ENCODE measurements at places on chromosomes 5 and 9.

GRCh38 chr5:172564188-172564587 is 76.9 kb upstream of the NEURL1B start:
- no peak for DNase-seq

DNA sequence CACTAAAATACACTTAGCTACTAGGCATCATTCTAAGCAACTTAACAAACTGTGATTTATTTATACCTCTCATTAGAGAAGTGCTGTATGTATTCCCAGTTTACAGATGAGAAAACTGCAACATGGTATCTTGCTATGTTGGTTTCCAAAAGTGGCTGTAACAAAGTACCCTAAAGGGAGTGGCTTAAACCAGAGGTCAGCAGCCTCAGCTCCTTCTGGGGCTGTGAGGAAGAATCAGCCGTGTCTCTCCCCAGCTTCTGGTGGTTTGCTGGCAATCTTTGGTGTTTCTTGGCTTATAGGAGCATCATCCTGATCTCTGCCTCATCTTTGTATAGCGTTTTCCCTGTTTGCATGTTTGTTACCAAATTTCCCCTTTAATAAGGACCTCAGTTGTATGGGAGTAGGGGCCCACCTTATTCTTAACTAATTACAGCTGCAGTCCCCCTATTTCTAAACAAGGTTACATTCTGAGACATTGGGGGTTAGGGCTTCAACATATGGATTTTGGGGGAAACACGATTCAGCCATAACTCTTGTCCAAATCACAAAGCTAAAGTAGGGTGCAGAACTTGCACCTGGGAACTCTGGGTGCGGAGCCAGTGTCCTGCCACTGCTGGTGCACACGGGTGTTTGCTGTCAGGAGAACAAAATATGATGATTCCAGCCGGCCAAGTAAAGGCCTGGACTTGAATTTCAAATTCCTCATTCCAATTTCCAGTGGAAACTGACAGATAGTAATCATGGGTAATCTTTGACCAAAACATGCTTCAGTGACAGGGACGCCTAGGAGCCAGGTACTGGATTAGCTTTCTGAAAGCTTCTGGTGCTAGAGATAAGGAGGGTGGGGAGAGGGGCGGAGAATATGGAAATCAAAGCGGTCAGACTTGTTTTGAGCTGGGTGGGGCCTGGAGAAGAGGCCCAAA is 43.3 kb downstream of the RAI14 start:
- DNase-seq = no peak

DNA sequence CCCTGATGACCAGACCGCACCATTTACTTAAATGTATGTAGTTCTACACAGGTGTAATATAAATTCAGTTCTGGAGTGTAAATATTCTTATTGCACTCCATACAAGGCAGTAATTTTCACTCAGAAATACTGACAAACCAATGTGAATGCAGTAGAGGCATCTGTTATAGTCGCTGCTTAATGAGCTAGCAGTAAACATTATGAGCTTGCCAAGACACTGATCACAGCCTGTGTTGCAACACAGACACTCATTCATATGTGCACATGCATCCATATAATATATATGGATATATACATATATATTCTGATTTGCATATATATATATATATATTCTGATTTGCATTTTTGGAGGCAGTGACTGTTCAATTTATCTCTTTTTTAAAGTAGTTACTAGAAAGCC is 435.1 kb upstream of the ST8SIA4 start:
- no peak for DNase-seq

DNA sequence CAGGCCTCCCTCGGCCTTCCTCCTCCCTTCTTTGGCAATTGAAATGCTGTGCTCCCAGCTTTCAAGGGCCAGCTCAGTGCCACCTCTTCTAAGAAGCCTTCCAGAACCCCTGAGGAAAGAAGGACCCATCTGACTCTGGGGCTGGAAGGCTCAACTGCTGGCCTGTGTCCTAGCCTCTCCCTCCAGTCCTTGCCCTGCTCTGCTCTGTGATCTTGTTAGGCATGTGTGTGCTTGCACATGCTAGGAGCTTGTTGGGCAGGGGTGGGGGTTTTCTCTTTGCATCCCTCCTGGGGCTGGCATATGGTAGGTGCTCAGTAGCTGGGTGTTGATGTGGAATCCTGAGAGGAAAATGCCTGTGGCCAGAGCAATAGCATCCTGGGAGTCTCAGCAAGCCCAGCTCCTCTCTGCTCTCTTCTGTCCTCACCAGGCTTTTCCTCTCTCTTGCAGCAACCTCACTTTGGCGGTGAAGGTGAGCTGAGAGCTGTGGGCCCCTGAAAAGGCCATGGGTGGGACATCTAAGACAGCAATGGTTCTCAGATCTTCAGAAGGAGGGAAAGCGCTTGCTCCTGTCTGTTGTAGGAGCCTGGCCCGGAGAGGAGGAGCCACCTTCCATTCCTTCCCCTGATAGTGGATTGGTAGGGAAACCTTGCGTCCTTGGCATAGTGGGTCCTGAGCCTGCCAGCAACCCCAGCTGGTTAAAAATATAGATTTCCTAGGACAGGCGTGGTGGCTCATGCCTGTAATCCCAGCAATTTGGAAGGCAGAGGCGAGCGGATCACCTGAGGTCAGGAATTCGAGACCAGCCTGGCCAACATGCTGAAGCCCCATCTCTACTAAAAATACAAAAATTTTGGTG is 9.9 kb downstream of the DOLK start:
- DNase-seq = no peak

GRCh38 chr5:172868924-172869591 is 35.0 kb downstream of the ERGIC1 start:
- no peak for DNase-seq

- no peak for DNase-seq
Measured at GRCh38 chr5:643811-644271, 31.7 kb downstream of the CEP72 start.

GRCh38 chr5:56622141-56622540 is 193.2 kb upstream of the MAP3K1 start:
- no peak for DNase-seq

DNA sequence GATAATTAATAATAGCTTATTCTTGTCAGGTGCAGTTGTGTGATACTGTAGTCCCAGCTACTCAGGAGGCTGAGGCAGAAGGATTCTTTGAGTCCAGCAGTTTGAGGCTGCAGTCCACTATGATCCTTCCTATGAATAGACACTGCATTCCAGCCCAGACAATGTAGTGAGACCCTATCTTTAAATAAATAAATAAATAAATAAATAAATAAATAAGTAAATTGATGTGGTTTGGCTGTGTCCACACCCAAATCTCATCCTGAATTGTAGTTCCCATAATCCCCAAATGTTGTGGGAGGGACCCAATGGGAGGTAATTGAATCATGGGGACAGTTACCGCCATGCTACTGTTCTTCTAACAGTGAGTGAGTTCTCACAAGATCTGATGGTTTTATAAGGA is 5.6 kb upstream of the ELL2 start:
- no peak for DNase-seq

DNA sequence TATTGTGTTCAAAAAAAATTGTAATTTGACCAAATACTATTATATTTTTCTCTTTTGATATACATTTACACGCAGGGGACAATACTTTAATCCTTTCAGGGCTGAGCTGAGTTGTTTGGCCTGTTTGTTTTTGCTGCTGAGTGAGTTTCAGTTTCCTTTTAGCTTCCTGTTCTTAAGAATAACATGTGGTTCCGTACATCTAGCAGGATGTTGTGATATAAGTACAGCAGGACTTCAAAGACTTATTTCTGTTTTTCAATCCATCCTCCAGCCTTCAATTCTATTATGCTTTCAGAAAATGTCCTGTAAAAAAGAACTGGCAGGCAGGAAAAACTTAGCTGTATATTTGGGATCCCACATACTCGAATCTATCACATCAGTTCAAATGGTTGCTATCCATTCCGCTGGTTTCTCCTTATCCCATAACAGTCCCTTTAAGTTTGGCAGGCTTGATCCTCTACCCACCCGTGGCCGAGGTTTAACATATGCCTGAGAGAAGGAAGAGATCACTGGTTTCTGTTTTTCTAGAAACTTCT is 1037.3 kb upstream of the ACO1 start:
- DNase-seq = no peak

DNA sequence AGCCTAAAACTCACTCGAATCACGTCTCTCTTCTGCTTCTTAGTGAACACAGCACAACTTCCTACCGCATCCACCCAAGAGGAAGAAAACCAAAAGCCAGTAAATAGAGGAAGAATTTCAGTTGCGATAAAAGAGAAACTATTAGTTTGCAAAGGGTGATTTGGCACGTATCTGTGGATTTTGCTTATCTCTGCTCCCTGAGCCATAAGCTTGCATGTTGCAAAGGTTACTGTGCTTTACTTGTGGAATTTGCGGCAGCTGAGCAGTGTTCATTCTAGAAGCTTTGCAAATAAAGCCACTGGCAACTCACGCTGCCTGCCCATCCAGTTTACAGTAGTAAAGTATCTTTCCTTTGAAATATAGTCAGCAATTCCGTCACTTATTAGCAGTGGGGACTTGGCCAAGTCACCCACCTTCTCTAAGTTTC is 149.0 kb upstream of the PCA3 start:
- DNase-seq = no peak

- no peak for DNase-seq
Measured at GRCh38 chr5:171055875-171056454, 194.1 kb downstream of the RANBP17 start.

- no peak for DNase-seq
Measured at GRCh38 chr9:130069048-130069447, 15.3 kb downstream of the GPR107 start.

DNA sequence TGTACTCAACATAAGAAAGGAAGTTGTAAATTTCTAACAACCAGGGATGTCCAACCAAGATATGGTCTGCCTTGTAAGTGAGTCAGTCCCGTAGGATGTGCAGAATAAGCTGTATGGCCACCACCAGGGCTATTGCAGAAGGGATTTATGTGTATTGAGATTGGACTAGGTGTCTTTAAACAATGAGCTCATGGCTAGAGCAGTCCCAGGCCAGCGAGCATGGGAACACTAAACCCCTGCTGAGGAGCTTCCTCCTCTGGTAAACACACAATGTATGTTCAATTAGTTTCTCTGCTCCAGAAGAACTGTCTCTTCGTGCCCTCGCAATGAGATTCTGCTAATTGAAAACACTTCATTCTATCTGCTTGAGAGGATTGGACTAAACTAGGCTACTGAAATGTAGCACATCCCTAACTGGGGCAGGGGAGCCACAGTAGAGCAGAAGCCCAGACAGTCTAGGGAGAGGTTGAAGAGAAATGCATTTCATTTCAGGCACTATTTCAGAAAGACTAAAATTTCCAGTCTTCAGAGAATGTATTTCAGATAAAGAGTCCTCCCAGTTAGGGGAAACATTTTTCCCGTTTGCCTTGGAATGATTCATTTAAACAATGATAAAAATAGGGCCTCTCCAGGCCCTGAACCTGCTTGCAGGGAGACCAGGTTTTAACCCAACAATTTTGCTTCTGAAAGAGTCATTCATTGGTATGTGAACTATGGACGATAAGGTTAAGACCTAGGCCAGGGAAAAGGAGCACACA is 154.7 kb downstream of the FAM114A2 start:
- DNase-seq = no peak

GRCh38 chr5:163757344-163757743 is 251.9 kb downstream of the MAT2B start:
- DNase-seq = no peak

GRCh38 chr9:93316726-93317494 is 133.0 kb downstream of the WNK2 start:
- DNase-seq = no peak

DNA sequence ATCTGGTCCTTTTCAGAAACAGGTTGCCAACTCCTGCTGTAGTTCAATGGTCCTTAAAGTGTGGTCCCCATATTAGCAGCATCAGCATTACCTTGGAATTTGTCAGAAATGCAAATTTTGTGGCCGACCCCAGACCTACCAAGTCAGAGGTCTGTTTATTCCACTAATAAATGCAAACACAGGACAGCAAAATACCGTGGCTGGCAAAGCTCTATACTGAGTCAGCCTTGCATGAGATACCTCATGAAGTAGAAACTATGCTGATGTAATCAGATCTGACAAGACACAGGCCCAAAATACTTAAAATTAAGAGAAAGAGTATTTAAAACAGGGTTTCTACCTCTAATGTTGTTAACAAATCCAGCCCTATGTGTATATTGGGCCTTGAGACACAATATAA is 3.0 kb downstream of the GOLM1 start:
- DNase-seq = no peak

- DNase-seq = no peak
Measured at GRCh38 chr5:105554568-105555169, 1992.1 kb upstream of the NUDT12 start.

DNA sequence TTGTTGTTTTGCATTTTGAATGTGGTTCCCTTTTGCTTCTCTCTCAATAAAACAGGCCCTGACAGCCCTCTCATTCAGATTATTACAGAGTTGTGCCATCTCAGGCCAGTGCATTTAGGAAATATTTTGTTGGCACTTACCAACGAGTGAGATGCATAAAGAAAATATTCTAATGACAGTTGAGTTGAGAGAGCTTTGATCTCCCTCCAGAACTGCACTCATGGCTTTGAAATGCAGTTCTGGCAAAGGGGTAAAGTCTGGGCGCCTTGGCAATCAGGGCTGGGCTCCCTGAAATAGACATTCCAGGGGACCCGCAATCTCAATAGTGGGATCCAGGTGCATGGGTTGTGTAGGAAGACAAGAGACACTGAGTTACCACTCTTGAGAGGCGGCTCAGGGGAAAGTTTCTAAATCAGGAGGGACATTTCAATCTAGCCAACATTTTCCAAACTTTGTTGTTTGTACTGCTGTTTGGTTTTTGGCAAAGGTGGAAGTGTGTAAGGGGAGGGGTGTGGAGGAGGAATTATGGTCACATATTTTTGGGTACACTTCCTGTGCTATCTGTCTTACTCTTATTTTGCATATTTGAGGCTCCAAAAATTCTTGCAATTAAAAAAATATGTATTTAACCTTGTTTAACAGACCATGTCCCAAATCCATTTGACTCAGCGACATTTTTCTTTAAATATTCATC is 48.8 kb downstream of the PAPPA start:
- no peak for DNase-seq

DNA sequence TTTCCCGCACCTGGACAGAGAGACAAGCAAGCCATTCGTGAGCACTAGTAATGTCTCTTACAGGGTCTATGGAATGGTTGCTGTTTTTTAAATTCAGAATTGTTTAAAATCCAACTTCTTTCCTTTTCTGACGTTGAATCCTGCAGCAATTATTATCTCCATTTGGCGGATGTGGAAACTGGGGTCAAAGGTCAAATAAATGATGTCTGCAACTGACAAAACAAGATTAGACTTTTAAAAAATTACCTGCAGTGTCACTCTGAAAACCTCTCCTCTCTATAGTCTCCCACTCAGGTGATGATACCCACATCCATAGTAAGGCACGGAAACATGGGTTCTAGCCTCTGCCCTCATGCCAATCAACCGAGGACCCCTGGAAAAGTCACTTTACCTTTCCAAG is 142.7 kb upstream of the SMIM23 start:
- DNase-seq = no peak

GRCh38 chr5:23007236-23007635 is 154.1 kb upstream of the CDH12 start:
- no peak for DNase-seq
